ENCODE measurements at places on chromosomes 12 and 14. TPM values are rescaled to one million over a fixed set of nuclear protein-coding genes. Genes with fewer than 3 reads are reported as not detected.

- no peak for DNase-seq
- H3K27ac ChIP-seq = no peak overlapping the region
- no peaks in the 10 kb centered on the region for H3K36me3 ChIP-seq
- no peaks in the 10 kb centered on the region for H3K4me1 ChIP-seq
- H3K4me3 ChIP-seq = no peak overlapping the region
- H3K27me3 ChIP-seq = no peaks in the 10 kb centered on the region
Observed at GRCh38 chr12:131137009-131137835, 183.5 kb downstream of the ADGRD1 start.

- peaks cover 5% of the 10 kb centered on the region for H3K36me3 ChIP-seq
- no peak overlapping the region for H3K27ac ChIP-seq
- peaks cover 6% of the 10 kb centered on the region for H3K4me1 ChIP-seq
- no peaks in the 10 kb centered on the region for H3K27me3 ChIP-seq
- H3K4me3 ChIP-seq = no peak overlapping the region
- DNase-seq = no peak
Observed at GRCh38 chr12:71904629-71905028, 34.0 kb upstream of the TPH2 start.

DNA sequence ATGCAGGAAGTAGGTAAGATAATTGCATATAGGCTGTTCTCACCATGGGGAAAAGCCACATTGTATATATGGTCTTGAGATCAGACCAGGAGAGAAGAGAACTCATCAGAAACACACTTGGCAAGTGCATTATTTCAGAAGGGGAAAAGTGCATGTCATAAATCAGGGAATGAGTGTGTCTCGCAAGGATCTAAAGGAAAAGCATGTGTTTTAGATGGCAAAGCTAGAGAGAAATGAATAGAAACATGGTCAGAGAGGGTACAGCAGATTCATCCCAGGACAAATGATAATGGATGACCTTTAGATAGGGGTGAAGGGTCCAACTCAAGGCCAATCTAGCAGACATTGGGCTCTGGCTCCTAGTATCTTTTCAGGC lies 230.2 kb upstream of the NAV3 start:
- H3K4me3 ChIP-seq = no peak overlapping the region
- no peak for DNase-seq
- no peaks in the 10 kb centered on the region for H3K36me3 ChIP-seq
- H3K27ac ChIP-seq = no peak overlapping the region
- H3K27me3 ChIP-seq = no peaks in the 10 kb centered on the region
- no peaks in the 10 kb centered on the region for H3K4me1 ChIP-seq

DNA sequence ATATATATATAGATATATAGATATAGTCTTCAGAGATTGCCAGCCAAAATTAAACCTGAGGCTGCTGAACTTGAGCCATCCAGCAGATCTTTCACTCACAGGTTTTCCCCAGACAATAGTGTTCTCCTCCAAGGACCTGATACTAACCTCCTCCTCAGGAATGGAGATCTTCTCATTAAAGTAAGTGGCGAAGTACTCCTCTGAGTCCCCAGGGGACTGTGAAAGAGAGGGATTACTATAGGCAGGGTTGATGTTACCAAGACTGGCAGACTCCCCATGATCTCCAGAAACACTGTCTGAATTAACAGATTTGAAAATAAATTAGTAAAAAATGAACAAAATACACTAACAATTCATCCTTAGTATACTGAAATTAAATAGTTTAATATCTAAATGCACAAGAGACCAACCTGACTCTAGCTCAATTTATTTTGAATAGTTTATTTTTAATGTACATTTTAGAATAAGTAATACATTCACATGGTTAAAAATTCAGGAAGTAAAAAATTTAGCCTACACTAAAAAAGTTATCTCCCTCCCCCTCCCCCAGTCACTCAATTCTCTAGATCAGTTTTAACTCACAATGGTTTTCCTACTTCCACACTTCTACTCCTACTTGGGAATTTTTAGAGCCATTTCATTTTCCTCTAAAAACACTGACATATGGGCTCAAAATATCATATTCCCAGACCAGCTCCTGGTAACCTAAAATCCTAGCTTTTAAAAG lies 17.7 kb downstream of the SLC11A2 start:
- H3K27me3 ChIP-seq = no peaks in the 10 kb centered on the region
- DNase-seq = no peak

DNA sequence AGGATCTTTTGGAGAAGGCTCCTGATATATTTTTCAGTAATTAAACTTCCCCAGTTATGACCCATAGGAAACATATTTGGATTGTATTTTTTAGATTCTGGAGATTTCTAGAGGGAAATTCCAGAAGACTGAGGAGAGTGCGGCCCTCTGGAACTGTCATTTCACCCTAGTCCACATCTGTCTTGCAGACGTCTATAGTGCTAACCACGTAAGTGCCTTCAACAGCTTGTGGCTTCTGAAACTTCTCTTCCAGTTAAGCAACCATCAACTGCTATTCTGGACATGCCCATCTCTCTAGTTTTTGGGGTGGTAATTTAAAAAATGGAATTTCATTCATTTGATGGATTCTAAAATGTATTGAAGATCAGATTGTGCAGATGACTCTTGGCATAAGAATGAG lies 1098.8 kb downstream of the TMEM121 start:
- no peak for DNase-seq
- no peak overlapping the region for H3K27ac ChIP-seq
- no peaks in the 10 kb centered on the region for H3K4me1 ChIP-seq
- no peaks in the 10 kb centered on the region for H3K27me3 ChIP-seq

- H3K27me3 ChIP-seq = no peaks in the 10 kb centered on the region
- H3K4me1 ChIP-seq = no peaks in the 10 kb centered on the region
- H3K27ac ChIP-seq = no peak overlapping the region
- H3K4me3 ChIP-seq = no peak overlapping the region
- no peaks in the 10 kb centered on the region for H3K36me3 ChIP-seq
- peak; percentile 41 for DNase-seq
Observed at GRCh38 chr12:91009319-91009950, 4.7 kb upstream of the EPYC start.

- DNase-seq = peak; percentile 86
- H3K27ac ChIP-seq = peak overlapping the region; percentile 49
- H3K4me3 ChIP-seq = no peak overlapping the region
- peaks cover 39% of the 10 kb centered on the region for H3K36me3 ChIP-seq
Observed at GRCh38 chr12:124428136-124428791, 133.4 kb downstream of the RFLNA start.

DNA sequence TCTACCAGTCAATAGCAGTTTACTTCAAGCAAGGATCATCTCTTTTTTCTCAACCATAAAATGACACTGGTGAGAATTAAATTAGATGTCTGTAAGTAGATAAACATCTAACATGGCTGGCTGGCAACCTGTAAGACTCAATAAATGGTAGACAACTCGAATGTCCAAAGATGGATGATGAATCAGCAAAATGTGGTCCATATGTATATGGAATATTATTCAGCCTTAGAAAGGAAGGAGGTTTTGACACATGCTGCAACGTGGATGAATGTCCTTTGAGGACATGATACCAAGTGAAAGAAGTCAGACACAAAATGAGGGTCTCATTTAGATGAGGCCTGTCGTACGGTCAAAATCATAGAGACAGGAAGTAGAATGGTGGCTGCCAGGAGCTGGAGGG lies 46.2 kb downstream of the SPRING1 start:
- no peak overlapping the region for H3K27ac ChIP-seq
- DNase-seq = no peak
- H3K4me1 ChIP-seq = no peaks in the 10 kb centered on the region
- no peak overlapping the region for H3K4me3 ChIP-seq
- H3K27me3 ChIP-seq = peaks cover 67% of the 10 kb centered on the region

GRCh38 chr14:104869669-104870367 lies 4.8 kb downstream of the CEP170B start:
- H3K36me3 ChIP-seq = peaks cover 5% of the 10 kb centered on the region
- no peak for DNase-seq
- no peak overlapping the region for H3K27ac ChIP-seq
- peaks cover under 1% of the 10 kb centered on the region for H3K27me3 ChIP-seq

DNA sequence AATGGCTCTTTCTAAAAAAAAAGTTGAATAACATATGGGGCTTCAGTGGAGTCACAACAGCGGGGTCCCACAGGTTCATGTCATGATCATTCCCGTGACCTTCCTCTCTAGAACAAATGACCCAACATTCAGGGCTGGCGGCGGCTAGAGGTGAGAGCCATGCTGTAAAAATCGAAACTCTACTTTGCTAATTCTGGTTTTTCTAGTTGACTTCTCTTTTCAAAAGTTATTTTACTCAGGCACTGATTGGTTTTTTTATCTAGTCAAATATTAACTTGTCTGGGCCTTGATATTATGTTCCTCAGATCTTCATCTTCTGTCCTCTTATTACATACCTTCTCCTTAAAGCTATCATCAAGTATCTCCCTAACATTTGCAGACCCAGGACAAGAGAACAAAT lies 402.9 kb upstream of the SOX5 start:
- H3K36me3 ChIP-seq = no peaks in the 10 kb centered on the region
- H3K4me1 ChIP-seq = no peaks in the 10 kb centered on the region
- no peaks in the 10 kb centered on the region for H3K27me3 ChIP-seq
- no peak overlapping the region for H3K27ac ChIP-seq

The HOXC10 gene
- total RNA-seq = not detected

The KRT72 gene
- not detected for total RNA-seq

The VSX2 gene
- total RNA-seq = not detected

The LRTM2 gene
- total RNA-seq = not detected

The ASCL1 gene
- not detected for total RNA-seq

The ISCA2 gene
- 9.2 TPM for total RNA-seq

The KERA gene
- not detected for total RNA-seq

The TAS2R9 gene
- total RNA-seq = not detected
